Stimulated activated CD4-positive, alpha-beta T cell treated with anti-CD3 and anti-CD28 coated beads, Interleukin-12 subunit alpha, Interleukin-12 subunit beta, amount 100 ng/mL, for 48 hours (primary cell): ENCODE measurements at places on chromosomes 3 and 15.

DNA sequence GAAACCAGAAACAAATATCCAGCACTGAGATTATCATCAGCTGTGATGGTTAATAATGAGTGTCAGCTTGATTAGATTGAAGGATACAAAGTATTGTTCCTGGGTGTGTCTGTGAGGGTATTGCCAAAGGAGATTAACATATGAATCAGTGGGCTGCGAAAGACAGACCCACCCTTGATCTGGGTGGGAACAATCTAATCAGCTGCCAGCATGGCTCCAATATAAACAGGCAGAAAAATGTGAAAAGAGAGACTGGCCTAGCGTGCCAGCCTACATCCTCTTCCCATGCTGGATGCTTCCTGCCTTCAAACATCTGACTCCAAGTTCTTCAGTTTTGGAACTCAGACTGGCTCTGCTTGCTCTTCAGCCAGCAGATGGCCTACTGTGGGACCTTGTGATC, 869.5 kb downstream of the SI start:
- no peak for DNase-seq

GRCh38 chr3:58564456-58565160, 12.6 kb downstream of the FAM107A start:
- DNase-seq = no peak

- no peak for DNase-seq
Observed at GRCh38 chr15:44219073-44219472, 24.0 kb upstream of the FRMD5 start.

GRCh38 chr3:144660186-144660585, 688.6 kb downstream of the DIPK2A start:
- no peak for DNase-seq

- no peak for DNase-seq
Observed at GRCh38 chr15:90790057-90790456, 72.9 kb downstream of the BLM start.

DNA sequence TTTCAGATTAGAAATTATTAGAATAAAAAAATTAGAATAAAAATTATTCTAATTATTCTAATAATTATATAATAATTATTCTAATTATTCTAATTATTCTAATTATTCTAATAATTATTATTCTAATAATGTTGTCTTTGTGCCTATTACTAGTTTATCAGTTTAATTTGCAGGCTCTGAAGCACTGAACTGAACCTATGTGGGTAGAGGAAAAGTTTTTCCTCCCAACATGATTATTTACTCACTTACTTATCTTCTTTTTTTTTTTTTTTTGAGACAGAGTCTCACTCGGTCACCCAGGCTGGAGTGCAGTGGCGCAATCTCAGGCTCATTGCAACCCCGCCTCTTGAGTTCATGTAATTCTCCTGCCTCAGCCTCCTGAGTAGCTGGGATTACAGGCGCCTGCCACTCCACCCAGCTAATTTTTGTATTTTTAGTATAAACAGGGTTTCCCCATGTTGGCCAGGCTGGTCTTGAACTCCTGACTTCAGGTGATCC, 39.7 kb upstream of the C15orf39 start:
- no peak for DNase-seq

- DNase-seq = no peak
Observed at GRCh38 chr3:9244495-9245183, 4.8 kb downstream of the SRGAP3 start.

- no peak for DNase-seq
Observed at GRCh38 chr15:32919749-32920414, 202.1 kb downstream of the GREM1 start.

DNA sequence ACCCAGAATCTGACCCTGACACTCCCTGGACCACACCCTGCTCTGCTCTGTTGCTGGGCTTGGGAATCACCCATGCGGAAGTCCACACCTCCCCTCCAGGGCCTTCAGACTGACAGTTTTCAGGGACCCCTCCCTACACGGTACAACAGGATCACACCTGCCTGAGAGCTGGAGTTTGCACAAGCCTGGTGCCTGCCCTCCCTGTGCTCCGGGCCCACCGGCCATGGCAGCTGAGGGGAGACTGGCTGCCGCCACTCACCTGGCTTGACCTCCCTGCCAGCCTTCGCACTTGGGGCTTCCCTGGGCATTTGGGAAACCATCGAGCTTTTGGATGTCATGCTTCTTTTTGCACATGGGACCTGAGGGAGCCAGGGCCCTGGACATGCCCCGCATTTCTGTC, 95.9 kb upstream of the ANKRD34C start:
- DNase-seq = no peak

- no peak for DNase-seq
Observed at GRCh38 chr3:45311327-45311726, 77.0 kb upstream of the LARS2 start.

GRCh38 chr3:64956711-64957325, 269.0 kb upstream of the ADAMTS9 start:
- no peak for DNase-seq

DNA sequence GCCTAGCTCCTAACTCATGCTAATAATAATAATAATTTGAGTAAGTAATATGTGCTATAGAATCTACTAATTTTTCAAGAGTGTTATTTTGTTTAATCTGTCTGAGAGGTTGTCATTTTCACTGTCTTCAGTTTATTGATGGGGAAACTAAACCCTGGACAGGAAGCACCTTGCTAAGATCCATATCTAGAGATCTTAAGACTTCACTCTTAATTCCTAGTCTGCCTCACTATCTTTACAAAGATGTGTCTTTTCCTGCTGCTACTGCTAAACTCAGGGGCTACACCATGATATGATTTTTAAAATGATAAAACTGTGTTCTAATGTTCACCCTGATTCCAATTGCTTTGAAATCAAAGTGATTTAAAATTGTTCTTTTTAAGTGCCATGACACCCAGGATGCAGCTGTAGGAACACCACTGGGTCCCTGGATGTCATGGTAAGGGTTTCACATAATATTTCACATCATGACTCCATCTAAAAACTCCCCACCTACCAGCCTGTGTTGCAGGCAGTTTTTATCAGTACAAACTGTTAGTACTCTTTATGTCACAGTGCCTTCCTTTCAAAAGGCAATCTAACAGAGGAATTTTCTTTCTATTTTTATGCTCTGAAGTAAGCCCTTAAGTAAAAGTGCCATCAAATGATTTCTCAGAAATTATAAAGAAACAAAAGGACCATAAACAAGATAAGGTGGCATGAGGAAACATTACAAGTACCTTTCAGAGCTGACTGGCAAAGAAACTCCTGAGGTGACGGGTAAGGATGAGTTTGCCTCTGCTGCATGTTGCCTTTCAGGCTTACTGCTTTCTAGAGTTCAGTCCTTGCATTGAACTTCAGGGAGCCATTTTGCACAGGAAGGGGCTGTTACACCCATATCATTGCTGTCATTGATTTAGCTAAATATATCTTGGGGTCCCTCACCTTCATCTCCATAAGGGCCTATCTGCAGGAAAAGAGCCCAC, 160.1 kb upstream of the SATB1 start:
- no peak for DNase-seq

DNA sequence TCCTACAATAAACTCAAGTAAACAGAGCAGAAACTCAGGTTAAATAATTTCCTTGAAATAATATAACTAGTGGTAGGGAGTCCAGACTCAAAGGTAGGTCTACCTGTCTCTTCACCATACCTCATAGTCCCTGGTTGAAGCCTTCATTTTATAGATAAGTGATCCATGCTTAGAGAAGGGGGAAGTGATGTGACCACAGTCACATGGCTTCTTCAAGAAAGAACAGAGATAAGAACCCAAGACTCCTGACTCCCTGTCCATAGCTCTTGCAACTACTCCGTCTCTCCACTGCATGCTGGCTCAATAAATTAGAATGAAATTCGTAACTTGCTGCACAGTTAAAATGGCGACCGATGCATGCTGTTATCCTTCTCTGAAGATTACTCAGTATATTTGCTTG, 11.0 kb upstream of the C15orf61 start:
- no peak for DNase-seq

- DNase-seq = no peak
Observed at GRCh38 chr3:188559072-188559429, 405.1 kb downstream of the LPP start.

DNA sequence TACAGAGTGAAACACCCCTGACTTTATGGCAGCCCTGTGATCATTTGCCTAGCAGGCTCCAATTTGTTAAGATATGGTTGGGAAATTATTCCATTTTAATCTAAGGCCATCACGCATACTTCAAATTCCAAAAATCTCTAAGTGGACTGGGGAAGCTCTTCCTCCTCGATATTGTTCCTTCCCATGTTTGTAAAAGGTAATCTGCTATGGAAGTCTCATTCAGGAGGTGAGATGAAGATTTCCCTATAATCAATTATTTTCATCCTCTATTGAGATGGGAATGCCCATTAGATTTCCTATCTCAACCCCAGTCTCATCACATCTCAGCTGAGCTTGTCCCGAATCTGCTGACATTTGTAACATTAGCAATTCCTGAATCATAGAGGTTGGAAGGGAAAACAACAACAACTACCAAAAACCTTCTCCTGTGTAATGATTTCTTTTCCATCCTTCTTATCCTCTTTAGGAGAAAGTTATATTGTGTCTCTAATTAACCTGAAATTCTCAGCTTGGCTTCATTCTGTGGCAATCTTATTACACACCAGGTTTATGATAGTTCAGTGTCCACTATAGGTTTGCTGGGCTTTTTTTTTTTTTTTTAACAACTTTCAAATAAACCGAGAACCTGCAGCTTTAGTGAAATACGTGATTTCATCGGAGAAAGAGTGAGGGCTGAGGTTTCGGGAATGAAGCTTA, 2.2 kb upstream of the NR2F2 start:
- DNase-seq = no peak

DNA sequence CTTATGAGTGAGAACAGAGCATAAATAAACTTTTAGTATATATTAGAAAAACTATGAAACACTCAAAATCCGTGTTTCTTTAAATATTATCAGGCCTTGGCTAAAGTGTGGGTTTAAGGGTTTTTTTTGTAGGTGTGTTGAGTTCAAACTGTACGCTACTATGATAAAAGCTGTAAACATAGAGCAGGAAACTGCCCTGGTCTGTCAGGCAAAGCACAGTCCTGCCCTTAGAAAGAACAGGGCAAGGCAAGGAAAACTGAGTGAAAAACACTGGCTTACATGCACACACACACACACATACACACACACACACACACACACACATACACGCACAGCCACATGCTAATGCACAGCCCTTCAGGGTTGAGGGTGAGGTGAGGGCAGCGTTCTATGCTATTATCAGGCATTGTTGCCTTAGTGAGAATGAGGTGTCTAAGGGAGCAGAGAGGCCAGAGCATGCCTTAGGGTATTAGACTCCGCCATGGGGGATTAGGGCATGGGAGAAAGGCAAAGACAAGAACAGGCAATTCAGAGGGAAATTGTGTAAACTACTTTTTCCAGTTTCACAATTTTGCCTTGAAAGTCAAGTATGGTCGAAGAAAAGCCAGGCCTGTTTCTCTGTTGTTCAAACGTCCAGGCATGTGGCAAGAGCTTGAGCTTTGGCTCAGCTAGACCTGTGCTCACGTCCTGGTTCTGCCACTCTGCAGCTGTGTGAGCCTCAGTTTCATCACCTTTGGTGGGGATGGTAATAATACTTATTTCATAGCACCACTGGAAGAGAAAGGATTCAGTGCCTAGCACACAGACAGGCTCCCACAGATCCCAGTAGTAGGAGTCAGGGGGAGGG, 36.3 kb upstream of the TPM1 start:
- no peak for DNase-seq

DNA sequence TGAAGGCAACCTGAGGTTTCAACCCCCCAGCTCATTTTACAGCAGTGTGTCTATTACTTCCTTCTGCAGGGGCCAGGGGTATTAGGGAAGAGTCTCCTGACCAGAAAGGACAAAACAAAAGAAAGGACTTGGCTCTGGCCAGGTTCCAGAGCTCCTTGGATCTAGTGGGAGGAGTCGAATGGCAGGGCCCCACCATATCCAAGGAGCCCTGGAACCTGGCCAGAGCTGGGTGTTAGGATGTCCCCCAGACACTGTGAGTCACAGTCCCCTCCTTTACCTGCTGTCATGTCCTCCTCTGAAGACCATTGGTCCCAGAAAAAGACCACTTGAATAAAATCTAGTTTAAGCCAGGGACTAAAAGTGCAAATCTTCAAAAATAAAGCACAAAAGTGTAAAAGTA, 113.2 kb downstream of the EEFSEC start:
- DNase-seq = no peak

- DNase-seq = no peak
Observed at GRCh38 chr3:128874481-128875180, 4.8 kb upstream of the ACAD9 start.

- DNase-seq = no peak
Observed at GRCh38 chr3:167125612-167126407, 254.3 kb downstream of the ZBBX start.

DNA sequence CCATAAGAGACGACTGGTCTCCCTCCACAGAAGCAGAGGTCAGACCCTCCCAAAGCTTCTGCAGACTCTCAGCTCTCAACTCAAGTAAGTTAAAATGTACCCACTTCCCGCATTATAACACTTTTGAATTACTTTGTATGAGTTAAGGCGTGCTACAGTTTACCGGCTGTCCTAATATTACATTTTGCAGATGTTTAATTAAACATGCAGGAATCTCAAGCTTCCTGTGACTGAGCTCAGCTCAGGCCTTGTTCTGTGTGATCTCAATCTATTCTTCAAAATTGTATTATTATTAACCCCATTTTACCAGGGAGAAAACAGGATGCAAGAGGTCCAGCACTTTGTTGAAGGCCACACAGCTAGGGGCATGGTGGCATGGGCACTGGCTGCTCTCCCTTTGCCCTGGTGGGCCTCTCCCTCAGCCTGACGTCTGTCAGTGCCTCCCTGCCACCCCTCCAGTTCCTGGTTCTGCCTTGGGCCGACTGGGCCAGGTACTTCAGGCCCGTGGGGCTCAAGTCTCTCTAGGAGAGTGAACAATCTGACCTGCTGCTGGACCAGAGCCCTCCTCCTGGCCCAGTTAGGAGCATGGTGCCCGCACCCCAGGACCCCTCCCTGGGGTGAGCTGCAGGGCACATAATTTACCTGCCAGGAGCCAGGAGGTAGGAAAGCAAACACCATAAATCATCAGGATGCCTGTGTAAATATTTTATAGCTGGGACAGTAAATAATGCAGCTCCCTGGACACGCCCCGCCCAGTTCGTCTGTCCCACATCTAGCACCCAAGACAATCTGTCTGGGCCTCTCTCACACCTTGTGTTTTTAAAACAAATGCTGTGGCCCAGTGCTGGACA, 14.9 kb upstream of the RFT1 start:
- no peak for DNase-seq

DNA sequence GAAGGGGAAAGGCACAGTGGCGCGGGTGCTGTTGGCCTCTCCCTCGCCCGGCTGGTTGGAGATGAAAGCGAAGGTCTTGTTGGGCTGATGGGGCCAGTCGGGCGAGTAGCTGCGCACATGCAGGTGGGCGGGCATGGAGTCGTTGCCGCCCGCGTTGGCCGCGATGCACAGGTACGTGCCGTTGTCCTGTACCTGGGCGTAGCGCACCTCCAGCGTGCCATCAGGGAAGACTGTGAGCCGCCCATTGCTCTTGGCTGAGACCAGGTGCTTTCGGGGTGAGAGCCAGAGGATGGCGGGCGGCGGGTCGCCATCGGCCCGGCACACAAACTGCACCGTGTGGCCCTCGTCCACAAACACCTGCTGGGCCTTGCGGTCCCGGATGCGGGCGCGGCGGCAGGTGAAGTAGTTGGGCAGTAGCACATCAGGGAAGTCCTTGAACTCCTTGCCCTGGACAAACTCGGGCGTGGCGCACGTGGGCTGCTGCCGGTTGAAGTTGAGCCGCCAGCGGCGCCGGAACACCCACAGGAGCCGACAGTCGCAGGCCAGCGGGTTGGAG, 18.4 kb downstream of the LINGO1 start:
- no peak for DNase-seq

- DNase-seq = no peak
Observed at GRCh38 chr15:58716027-58716426, 33.5 kb downstream of the ADAM10 start.

- DNase-seq = no peak
Observed at GRCh38 chr3:129688271-129688895, 81.9 kb upstream of the PLXND1 start.
